ENCODE measurements at places on chromosomes 5 and 9.

DNA sequence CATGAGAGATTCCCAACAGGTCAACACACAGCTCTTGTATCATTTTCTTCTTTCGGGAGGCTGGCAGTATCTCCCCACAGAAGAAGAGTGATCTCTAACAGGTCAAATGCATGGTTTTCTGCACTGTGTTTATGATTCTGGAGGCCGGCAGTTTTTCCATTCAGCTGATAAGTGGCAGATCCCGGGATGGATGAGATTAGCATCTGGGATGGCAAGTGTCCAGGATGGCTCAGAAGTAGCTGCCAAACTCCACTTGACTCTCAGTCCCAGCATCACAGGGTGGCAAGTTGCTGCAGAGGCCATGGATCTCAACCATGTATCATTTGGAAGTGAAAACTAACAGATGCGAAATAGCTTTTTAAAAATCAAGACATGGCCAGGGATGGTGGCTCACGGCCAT, 97.8 kb upstream of the SLC44A1 start:
- no peak for DNase-seq

DNA sequence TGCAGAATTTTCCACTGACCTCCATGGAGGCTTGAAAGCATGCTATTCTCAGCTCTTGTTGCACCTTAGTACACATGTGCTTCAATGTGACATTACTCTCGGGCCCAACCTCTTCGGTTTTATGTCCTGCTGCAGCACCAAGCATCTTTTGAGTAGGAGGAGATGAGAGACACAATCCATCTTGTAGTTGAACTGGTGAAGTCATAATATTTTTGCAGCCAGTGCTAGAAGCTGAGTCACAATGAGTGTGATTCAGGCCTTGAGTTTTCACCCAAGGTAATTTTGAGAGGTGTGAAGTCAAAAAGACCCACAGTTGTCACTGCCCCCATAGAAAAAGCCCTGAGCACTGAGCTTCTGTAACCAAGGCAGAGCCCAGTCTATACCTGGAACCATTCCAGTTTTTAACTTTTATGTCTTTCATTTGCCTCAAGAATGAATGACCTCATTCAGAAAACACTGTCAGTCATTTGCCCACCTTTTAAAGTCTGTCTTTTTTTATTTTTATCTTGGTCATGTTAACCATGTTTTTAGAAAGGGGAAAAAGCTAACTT, 117.7 kb downstream of the ZNF462 start:
- DNase-seq: no peak

GRCh38 chr5:60487476-60487875, 212.5 kb downstream of the DEPDC1B start:
- DNase-seq: no peak

- no peak for DNase-seq
Observed at GRCh38 chr5:142660731-142661130, 25.2 kb downstream of the FGF1 start.

- DNase-seq: no peak
Observed at GRCh38 chr9:3898461-3899218, 372.8 kb upstream of the RFX3 start.
